ENCODE measurements at places on chromosomes 7 and 10.

DNA sequence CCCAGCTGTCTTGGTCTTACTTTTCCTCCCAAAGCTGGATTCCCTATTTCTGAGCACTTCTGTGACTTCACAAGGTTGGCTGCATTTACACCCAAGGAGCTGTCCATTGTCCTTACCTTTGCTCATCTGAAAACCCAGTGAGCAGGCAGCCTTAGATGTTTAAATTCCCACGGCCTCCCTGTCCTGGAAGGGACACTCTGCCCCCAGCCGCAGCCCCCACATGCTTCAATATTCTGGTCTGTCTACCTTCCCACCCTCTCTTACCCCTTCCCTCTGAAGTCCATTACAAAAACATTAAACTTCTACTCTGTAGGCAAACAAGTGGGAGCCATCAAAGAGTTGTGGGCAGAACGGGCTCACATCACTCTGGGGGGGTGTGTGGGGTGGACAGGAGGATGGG is 73.8 kb upstream of the EFCAB10 start:
- no peak for DNase-seq

GRCh38 chr7:128921866-128922440 is 11.4 kb upstream of the KCP start:
- no peak for DNase-seq

GRCh38 chr7:121079425-121080169 is 91.1 kb downstream of the CPED1 start:
- DNase-seq: no peak

DNA sequence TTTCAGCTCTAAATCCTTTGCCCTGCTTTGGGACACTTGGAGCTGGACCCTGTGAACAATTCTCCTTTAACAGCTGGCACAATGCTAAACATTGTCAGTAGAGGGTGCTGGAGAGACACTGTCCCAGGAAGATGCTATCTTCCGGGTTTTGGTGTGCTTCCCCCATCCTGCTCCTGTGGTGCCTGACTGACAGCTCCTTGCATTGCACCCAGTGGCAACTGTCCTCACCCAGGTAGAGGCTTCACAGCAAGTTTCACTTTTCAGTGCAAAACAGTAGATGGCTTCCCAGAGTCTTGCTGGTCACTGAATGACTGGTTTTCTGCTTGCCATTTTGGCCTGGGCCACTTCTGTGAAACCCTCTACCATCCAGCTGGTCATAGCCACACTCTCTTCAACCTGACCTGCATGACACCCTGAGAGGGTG is 77.3 kb downstream of the CDC14C start:
- peak; percentile 8 for DNase-seq

DNA sequence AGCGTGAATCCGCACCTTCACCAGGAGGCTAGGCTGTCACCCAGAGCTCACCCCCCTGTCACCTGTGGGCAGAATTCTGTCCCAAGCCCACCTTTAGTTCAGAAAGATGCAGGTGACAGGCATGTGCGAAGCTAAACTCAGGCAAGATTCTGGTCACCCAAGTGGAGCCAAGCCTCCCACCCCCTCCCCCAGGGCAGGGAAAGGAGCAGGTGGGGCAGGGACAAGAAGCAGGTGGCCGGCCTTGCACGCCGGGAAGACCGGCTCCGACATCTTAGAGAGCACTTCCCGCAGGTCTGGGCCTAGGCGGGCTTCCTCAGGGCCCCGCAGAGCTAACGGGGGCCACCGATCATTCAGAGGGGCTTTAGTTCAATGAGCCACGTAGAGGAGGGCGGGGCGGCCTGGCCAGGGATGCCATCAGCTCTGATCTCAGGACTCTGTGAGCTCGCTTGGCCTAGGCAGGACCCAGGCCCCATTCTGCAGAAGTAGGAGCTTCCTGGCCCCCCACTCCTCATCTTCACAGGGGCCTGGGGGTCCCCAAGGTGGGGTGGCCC is 19.9 kb downstream of the UNCX start:
- DNase-seq: no peak

DNA sequence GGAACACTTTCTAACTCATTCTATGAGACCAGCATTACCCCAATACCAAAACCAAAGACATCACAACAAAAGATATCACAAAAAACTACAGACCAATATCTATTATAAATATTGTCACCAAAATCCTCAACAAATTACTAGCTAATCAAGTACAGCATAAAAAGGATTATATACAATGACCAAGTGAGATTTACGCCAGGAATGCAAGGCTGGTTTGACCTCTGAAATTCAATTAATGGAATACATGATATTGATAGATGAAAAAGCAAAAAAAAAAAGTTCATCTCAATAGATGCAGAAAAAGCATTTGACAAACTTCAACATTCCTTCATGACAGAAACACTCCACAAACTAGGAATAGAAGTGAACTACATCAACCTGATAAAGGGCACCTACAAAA is 175.3 kb downstream of the LCOR start:
- no peak for DNase-seq

DNA sequence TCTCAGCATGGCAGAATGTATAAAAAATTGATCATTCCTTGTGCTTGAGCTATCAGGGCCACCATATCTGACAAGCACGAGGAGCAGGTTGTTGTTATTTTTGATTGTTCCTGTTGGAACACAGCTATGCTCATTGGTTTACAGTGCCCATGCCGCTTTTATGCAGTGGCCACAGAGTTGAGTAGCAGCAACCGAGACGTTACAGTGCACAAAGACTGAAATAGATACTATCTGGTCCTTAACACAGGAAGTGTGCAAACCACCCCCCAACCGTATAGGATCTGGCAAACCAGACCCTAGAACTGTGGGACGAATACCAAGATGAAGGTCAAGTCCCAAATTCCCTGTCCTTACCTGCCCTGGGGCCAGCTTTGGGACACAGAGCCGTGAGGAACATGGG is 216.6 kb downstream of the KLF6 start:
- no peak for DNase-seq

- no peak for DNase-seq
Observed at GRCh38 chr7:77797734-77798393, 370 bp downstream of the TMEM60 start.

DNA sequence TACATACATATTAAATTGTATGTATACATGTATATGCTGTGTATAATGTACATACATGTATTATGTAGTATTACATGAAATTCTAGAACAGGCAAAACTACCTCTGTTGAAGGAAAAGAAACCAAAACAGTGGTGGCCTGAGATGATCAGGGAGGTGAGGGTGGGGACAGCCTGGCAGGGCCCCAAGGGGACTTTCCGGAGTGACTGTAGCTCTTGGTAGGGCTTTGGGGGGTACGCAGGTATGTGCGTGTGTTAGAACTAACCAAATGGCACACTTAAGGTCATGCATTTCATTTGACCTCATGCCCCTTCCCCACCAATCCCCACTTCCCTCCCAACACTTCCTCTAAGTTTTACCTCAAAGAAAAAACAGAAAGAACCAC is 31.3 kb downstream of the CTBP2 start:
- DNase-seq: no peak

GRCh38 chr7:129789652-129790051 is 163.1 kb downstream of the UBE2H start:
- no peak for DNase-seq

DNA sequence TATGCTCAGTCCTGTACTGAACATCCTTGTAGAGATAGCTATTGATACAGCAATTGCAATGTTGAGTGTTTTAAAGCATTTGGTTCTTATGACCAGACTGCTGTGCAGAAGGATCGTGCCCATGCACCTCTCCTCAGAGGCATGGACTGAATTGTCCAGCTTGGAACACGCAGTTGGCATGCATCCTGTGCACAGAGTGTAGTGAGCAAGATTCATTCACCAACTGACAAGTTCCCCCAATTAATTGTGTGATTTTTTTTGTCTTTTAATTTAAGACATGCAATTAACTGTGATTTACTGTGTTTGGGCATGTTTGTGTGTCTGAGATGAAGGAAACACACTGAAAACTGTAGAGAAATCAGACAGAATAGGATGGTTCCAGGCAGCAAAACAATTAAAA is 323.7 kb downstream of the CDK14 start:
- DNase-seq: no peak

GRCh38 chr7:92095380-92095779 is 38.9 kb downstream of the CYP51A1 start:
- no peak for DNase-seq

DNA sequence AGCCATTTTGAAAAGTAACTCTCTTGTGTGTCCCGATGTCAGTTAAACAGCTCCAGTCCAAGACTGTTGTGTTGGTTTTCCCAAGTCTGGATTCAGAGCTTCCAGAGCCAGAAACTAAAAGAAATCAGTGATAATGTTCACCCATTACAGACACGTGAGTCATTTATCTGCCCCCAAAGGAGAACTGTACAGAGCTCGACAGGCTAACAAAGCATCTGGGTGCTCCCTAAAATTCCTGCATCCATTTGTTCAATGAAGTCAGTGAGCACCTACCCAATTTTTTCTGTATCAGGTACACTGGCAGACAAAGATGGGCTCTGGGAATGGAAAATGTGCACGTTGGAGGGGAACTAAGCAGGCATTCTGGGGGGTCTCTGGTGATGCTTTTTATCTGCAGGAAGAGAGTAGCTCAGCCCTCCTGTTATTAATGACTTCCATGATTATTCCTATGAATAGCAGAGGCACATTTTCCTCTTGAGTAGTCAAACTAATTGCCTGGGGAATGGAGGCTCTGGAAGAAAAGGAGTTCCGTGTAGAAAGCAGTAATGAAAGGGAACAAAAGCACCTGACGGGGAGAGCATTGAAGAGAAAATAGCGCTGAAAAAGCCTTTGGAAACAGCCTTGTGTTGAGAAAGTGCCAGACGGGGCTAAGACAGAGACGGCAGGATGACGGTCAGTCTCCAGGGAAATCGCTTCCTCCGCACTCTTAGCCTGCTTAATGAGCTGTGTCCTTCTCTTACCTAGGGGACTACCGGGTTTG is 75.3 kb downstream of the GAD2 start:
- DNase-seq: no peak

DNA sequence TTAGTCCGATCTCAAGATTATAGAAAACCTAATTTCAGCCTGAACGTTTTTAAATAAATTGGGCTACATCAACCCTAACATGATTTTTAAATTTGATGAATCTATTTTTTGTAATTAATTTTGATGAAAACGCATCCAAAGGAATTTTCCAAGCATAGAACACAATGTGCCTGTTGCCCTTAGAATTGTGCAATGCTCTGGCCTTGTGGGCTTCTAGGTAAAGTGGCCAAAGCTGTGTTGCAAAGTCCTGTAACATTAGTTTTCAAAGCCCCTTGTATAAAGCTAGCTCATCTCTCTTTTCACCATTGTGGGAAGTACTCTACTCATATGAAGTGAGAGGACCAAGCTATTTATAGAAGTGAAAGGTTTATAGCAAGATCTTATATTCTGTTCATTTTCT is 138.4 kb upstream of the PRPS1L1 start:
- DNase-seq: no peak
